ENCODE measurements at places on chromosomes 11 and 22. TPM values are rescaled to one million over a fixed set of nuclear protein-coding genes. Genes with fewer than 3 reads are reported as not detected.

The OR2AG2 gene
- total RNA-seq, result not detected

DNA sequence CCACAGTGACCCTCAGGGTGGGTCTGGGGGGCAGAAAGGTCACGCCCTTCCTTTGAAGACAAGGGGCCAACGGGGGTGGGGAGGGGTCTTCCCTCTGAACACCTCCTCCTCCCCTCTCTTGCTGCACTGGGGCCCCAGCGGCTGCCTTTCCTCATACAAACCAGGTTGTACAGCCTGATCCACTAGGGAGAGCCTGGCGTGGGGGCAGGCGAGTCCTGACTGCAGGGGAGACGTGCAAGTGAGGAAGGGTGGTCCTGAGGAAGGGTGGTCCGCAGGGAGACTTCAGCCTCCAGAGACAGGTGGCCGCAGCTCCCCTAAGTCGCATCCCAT, 43.6 kb upstream of the LINC01488 start:
- DNase-seq, result no peak

DNA sequence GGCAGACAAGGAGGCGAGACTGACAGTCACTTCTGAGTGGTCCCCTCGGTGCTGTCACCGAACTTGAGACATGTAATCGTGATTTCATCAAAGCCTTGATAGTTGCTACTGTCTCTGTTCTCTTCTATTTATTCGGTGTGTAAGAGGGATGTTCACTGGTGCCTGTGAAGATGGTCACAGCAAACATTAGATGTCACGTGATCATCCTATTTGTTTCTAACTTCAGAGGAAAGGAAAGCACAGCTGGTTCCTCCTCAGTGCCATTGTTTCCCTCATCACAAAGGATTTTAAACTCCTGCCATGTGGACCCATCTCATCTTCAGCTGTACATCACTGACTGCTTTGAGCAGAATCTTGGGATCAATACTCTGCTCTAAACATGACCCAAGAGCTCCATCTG, 73.1 kb upstream of the CLMP start:
- DNase-seq, result no peak

DNA sequence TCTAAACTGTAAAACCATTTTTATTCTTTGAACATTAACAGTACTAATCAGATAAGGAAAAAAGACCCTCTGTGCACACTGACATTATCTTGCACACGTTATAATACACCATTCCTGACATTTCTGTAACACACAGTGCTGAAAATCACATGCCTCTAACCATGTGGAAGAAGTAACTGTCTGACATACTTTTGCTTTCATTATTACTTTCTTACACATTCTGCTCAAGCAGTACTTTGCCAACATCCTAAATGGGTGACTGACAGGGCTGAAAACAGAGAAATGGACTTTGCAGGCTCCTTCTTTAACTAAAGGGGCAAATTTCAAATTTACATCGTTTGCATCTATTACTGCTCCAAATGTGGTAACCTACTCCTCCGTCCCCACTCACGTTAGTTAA, 22.8 kb upstream of the TP53AIP1 start:
- no peak for DNase-seq

- DNase-seq, result no peak
These were observed 85.4 kb downstream of the WNT7B start for GRCh38 chr22:45891471-45891995.
